ENCODE measurements at places on chromosomes 3 and 15.

GRCh38 chr15:91535856-91536500 lies 317.5 kb upstream of the SLCO3A1 start:
- peak; percentile 28 for DNase-seq

- no peak for DNase-seq
These were observed 38.1 kb downstream of the NMNAT3 start for GRCh38 chr3:139639662-139640061.

- DNase-seq: peak; percentile 68
These were observed 65.3 kb downstream of the MEIS2 start for GRCh38 chr15:37034835-37035748.

GRCh38 chr3:132380920-132381319 lies 36.4 kb upstream of the DNAJC13 start:
- peak; percentile 21 for DNase-seq

- DNase-seq: peak; percentile 19
These were observed 190.5 kb downstream of the GREM1 start for GRCh38 chr15:32908135-32908801.

GRCh38 chr3:45547764-45548680 lies 46.5 kb upstream of the LIMD1 start:
- peak; percentile 96 for DNase-seq

- no peak for DNase-seq
These were observed 7.7 kb downstream of the SORD start for GRCh38 chr15:45030743-45031142.

- DNase-seq: peak; percentile 2
These were observed 282.9 kb downstream of the AGBL1 start for GRCh38 chr15:86362555-86362954.

GRCh38 chr15:70566989-70567388 lies 196.4 kb downstream of the UACA start:
- DNase-seq: no peak

DNA sequence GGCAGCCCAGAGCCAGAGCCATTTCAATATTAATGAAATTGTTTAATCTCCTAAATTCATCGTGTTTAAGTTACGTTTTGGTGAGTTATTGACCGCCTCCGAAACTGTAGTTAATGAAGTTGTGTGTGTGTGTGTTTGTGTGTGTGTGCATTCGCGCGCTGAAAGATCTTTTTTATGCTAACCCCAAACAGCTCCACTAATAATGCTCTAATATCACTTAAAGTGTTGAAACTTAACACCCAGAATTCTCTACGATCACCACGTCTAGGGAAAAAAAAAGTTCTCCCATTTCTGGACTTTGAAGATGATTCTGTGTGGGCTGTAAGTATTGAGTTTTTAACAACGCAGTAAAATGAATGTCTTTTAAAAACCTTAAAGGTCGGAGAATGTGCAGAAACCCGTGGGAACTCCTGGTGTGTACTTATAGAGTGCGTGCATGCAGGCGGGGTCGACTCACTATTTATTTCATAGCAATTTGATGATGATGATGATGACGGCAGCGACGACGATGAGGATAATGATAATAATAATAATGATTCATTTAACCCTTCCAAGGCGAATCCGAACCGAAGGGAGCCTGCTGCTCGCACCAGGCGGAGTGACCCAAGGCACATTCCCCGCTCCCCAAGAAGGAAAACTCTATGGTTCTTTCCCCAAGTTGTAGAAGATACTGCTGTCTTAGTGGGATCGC lies 1.4 kb upstream of the FOXB1 start:
- DNase-seq: no peak

DNA sequence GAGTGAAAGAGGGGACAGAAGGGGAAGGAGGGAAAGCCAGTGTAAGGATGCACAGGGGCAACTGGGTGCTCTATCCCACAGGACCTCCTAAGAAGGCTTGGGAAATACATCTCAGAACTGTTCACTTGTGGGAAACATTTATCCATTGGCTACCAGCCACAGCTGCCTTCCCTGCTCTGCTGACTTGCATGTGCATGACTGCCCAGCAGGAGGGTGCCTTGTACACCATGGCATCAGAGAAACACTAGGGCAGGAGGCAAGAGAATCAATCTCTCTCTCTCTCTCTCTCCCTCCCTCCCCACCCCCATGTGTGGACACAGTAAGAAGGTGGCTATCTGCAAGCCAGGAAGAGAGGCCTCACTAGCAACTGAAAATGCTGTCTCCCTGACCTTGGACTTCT lies 62.9 kb upstream of the ZBTB38 start:
- DNase-seq: peak; percentile 68

DNA sequence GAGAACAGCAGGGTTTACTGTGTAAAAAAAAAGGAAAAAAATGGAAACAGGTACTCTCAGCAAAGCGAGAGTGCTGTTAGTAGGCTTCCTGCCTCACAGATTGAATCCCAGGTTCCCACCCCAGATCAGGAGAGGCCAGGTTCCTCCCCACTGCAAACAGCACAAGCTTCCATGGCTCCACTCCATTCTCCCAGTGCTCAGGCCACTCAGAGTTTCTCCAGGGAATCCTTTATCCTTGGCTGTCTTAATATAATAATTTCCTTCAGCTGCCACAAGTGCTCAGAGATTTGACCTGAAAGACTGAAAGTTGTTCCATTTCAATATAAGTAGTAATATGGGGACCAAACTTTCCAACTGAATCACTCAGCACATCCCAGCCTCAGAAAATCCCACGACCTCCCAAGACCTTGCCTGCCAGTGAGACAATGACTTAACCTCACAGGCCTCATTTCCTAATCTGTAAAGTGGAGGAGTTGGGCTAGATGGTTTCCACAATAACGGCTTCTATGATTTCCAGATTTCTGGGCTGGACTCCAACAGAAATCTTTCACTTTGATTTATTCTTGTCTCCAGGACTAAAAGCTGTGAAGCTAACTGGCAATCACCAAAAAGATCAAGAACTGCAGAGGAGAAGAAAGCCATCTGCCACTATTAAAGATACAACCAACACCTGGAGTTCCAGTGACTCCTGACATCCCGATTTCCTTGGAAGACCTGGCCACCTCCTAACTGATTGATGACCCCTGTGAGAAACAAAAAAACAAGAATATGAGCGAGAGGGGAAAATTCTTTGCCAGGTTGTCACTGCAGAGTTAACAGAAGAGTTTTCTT lies 289.5 kb downstream of the NEK10 start:
- peak; percentile 65 for DNase-seq

- DNase-seq: no peak
These were observed 192.3 kb upstream of the SGO1 start for GRCh38 chr3:20378315-20378714.

DNA sequence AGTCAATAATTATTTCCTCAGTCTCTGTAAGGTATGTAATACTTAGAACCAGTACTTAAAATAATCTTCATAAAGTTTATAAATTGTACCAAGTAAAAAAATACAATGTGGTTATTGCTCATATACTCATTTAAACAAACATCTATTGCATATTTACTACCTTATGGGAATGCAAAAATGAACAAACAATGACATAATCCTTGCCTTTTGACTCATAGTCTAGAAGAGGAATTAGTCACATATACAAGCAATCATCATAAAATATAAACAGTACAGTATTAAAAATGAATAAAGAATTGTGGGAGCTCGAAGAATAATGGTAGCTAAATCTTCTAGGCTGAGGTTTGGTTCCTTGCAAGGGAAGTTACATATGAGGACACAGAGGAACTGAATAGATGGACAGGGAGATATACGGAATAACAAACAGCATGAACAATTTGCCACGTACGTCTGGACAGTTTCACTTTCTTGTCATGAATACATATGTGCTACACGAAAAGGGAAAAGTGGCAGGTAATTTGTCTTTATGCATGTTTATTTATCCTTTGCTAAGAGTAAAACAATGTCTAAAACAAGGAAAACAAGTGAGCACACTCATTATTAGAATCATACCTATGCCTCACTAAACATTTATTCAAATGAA lies 17.2 kb downstream of the IMPG2 start:
- DNase-seq: peak; percentile 71

DNA sequence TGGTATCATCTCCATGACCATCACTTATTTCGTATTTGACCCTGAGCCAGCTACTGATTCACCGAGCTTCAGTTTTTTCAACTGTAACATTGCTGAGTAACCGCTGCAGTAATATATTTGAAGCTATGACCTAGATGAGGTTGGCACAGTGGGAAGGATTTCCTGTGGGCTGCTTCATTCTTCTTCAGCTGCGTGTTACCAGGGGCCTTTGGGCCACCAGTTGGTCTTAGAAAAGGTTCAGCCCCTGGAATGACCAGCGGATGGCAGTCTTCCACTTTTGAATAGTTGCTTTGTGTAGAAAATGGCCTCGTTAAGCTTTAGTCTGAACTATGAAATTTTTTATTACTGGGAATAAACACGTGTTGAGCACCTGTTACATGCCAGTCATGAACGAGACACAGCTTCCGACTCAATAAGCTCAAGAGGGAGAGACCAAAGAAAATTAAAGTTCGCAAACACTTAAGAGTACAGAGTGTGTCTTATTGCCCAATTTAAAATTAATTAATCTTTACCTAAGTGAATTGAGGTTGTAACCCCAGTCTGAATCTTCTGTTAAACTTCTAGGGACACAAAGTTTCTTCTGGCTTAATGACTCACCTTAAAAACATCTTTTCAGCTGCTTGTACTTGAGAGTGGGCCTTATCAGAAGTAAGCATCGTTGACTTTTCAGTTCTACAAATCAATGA lies 57.6 kb upstream of the NR2E3 start:
- DNase-seq: peak; percentile 98

GRCh38 chr15:25805031-25805430 lies 58.1 kb downstream of the ATP10A start:
- DNase-seq: peak; percentile 15

GRCh38 chr3:141020143-141020830 lies 30.9 kb upstream of the SPSB4 start:
- DNase-seq: peak; percentile 10

GRCh38 chr15:71223516-71223915 lies 108.2 kb downstream of the THSD4 start:
- no peak for DNase-seq

GRCh38 chr3:97895216-97895615 lies 73.4 kb downstream of the CRYBG3 start:
- no peak for DNase-seq

- no peak for DNase-seq
These were observed 144.4 kb upstream of the NR2F2 start for GRCh38 chr15:96186105-96186504.

GRCh38 chr15:81407718-81408117 lies 33.7 kb upstream of the TMC3 start:
- DNase-seq: no peak

DNA sequence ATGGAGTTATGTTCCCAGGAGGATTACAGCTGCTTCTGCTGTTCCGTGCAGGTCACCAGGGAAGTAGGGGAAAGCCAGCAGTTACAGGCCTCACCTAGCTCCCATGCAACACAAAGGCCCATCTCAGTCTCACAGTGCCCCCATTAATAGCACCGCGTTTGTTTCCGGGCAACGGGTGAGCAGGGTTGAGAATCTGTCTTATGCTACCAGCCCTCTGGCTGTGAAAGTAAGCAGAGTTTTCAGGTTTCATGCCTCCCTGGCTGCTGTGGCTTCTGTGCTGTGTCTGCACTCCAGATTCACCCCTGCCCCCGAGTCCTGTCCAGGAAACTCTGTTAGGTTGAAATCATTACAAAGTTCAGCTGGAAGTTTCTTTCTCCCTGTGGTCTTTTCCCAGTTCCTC lies 254.4 kb upstream of the GPR149 start:
- DNase-seq: no peak

GRCh38 chr3:172560026-172560425 lies 36.8 kb upstream of the TNFSF10 start:
- DNase-seq: no peak

DNA sequence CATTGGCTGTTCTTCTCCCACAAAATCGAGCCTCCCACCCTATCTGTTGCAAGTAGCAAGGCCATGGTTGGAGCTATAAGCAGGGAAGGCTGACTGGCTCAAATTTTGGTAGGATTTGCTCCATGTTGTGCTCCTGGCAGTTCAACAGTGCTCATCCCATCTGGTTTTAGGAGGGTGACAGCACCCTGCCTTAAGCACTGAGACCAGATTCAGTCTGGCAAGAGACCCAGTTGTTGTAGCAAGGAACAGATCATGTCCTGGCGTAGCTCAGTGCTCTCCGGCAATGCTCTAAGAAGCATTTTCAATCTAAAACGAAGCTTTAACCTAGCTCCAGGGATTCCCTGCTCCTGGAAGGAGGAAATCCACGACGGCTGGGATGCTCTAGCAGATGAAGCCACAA lies 91.2 kb downstream of the RGMA start:
- DNase-seq: no peak

- DNase-seq: peak; percentile 47
These were observed 33.7 kb downstream of the THRB start for GRCh38 chr3:24460974-24461373.

- DNase-seq: peak; percentile 12
These were observed 24.9 kb downstream of the ETFA start for GRCh38 chr15:76286271-76286879.

- DNase-seq: no peak
These were observed 311.3 kb downstream of the UACA start for GRCh38 chr15:70451821-70452653.
